ENCODE measurements at places on chromosomes 12 and 14. TPM values are rescaled to one million over a fixed set of nuclear protein-coding genes. Genes with fewer than 3 reads are reported as not detected.

KRT75 gene
- total RNA-seq: not detected

KRT6C gene
- total RNA-seq: not detected

MYH7 gene
- 0.25 TPM for total RNA-seq

ENDOU gene
- not detected for total RNA-seq

VRTN gene
- total RNA-seq: not detected
